ENCODE measurements at places on chromosomes 4 and X.

GRCh38 chr4:33696586-33696985 is 2547.7 kb downstream of the ARAP2 start:
- DNase-seq, result no peak

DNA sequence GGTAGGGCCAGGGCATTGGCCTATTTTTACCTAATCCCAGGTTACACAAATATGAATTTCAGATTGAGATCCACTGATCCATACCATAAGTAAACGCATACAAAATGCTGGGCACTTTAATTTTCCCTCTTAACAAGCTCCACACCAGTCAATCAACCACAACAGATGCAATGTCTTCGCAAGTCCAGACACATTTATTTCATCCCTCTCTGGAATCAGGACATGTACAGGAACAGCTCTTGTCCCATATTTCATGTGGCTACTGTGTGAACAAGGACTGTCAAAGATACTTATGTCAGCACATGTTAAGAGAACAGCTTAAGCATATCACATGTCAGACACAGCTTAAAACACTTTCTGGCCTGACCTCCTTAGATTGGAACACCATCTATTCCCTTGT is 145.9 kb downstream of the PPP3CA start:
- no peak for DNase-seq

DNA sequence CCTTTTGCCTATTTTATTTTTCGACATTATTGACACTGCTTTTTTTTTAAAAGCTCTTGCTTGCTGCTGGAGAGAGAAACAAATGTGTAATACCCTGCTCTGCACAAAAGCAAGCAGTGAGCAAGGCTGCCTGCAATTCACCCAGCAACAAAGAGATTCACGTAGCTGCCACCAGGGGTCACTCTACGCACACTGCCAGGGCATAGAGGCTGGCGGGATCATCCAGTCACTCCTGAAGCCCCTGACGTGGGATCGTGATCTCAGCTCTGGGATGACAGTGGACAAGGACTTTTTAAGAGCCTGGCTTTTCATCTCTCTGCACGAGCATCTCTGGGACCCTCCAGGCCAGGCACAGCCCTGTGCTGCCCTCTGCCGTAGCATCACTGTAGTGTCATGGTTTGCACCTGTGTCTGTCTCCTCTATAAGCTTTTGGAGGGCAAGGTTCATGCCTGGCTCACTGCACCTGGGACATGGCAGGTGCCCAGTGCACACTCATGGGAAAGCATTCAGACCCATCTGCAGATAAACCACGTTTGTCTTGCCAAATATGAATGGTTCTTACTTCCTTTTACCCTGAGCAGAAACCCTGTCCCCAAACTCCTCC is 19.8 kb downstream of the C4orf50 start:
- peak; percentile 84 for DNase-seq

DNA sequence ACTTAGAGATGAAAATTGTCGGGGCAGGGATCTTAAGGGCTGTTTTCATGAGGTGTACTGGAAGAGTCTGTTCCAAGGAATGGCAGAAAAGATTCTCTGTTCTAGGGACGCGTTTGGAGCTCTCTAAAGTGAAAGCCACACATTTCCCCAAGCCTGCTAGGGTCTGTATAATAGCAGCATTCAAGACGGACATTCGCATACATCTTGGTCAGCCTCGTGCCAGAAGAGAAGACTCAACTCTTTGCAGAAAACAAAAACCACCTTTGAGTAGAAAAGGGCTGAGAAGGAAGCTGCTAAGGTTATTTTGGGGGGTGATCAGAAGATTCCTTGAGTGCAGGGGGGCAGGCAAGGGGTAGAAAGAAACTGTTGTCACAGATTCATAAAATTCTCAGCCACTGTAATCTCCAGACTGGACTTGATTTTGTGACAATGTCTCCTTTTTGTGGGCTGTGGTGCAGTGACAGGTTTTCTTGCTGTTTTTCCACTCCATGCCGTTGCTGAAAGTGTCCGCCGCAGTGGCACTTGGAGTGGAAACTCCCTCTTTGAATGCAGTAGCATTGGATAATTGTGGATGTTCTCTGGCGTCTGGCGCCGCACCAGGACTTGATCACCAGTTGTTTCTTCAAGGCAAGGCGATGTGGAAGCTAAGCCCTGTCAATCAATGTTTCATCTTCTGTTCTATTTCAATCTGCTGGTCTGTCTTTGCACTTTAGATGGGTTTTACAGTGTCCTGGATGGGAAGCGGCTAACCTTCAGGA is 2.9 kb downstream of the GYG2 start:
- peak; percentile 59 for DNase-seq

DNA sequence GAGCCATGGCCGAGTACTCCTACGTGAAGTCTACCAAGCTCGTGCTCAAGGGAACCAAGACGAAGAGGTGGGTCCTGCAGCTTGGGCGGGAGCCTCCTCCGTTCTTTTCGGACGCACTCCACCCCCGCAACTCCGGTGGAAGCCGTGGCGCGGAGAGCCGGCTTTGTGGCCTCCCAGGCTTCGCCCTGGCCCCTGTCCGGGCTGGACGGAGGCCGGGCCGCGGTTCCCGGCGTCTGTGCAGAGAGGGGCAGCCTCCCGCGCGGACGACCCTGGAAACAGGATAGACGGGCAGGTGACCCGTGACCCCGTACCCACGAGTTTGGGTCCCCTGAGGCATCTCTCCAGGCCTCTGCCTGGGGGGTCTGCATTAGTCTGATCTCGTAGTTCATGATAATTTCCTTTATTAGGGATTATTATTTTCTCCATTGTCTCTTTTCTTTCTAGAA is 356 bp downstream of the FRG1 start:
- DNase-seq, result peak; percentile 87

DNA sequence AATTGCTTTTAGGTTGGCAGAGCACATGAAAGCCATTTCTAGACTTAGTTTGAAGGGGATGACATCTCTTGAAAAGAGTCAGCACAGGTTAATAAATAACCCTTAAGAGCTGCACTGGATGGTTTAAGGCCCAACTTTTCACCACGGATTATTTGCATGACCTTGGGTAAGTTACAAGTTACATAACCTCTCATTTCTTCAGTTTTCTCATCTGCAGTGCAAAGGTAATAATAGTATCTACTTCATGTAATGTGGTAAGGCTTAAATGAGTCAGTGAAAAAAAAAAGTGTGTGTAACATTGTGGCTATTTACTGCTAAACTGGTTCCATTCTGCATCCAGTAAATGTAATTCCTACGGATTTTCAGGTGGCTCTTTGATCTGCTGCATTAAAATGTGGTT is 715.8 kb downstream of the CCSER1 start:
- no peak for DNase-seq

- no peak for DNase-seq
Observed at GRCh38 chrX:133177202-133177601, 41.0 kb downstream of the TFDP3 start.

DNA sequence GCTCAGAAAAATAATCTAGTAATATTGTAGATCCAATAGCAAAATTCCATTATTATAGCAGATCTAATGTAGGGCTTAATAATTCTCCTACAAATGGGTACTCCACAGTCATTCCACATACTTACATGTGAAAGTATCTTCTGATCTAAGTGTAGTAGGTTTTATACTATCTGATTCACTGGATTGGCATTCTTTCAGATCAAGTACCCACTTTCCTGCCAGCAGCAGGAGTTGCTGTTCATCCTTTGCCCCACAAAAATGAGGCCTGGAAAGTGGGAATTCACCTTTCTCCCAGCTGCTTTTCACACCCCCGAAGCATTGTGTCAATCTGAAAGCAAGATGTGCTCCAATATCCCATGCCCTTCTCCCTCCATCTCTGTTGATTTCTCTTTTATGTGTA is 77.1 kb upstream of the RXFP1 start:
- DNase-seq, result no peak

DNA sequence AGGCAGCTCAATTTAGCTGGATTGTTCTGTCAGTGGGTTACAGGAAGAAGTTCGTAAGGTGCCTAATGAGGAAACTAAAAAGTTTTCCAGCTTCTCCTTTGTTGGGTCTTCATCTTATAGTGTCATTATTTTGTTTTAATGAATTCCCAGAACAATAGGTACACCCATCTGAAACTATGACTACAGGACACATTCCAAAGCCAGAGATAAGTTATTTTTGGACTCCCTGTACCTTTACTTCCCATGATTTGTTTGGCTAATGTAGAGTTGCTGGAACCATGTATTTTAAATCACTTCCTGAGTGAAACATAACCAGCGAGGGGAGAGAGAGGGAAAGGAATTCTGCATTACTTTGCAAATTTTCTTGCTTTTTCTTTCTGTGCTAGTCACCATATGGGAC is 114.0 kb downstream of the CLCN5 start:
- DNase-seq, result no peak

- DNase-seq, result no peak
Observed at GRCh38 chr4:142091085-142091513, 454.7 kb downstream of the IL15 start.

- DNase-seq, result no peak
Observed at GRCh38 chr4:167469436-167469835, 235.1 kb upstream of the SPOCK3 start.

- DNase-seq, result no peak
Observed at GRCh38 chr4:38902695-38903094, 35.1 kb downstream of the FAM114A1 start.

GRCh38 chr4:144962300-144962699 is 135.7 kb downstream of the ANAPC10 start:
- DNase-seq, result no peak

- no peak for DNase-seq
Observed at GRCh38 chr4:38684951-38685844, 21.2 kb downstream of the KLF3 start.

GRCh38 chr4:41505161-41505661 is 32.7 kb upstream of the LIMCH1 start:
- no peak for DNase-seq

DNA sequence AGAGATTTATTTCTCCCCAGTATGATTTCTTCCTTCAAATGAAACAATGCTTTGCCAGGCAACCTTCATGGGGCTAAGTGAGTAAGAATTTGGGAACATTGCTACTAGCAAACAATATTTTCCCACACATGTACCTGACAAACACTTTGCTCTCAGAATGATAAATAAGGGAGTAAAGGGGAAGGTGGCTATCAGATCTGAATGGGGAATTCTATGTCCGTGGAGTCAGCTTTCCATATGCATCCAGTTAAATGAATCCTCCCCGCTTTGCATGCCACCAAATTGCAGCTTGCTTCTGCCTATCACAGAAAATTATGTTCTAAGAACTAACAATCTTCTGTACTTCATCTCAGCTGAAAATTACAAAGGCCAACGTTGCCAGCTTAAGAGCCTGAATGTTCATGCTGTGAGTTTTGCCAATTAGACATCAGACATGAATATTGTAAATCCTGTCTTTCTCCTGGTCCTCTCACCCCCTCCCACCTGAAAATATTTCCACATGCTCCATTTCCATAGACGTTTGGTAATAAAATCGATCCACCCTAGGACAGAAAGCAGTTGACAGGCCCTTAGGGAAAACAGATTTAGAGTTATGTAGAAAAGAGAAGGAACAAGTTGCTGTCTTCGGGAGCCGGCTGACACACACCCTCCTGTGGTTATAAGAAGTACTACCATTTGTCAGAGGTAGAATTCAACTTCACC is 6.3 kb downstream of the MEPE start:
- DNase-seq, result no peak

- no peak for DNase-seq
Observed at GRCh38 chr4:8171984-8172924, 13.6 kb upstream of the ABLIM2 start.

- no peak for DNase-seq
Observed at GRCh38 chrX:111435469-111435868, 23.5 kb upstream of the DCX start.

GRCh38 chrX:151042842-151043241 is 59.7 kb downstream of the HMGB3 start:
- DNase-seq, result no peak

GRCh38 chr4:7725951-7726350 is 213.7 kb downstream of the AFAP1 start:
- no peak for DNase-seq

GRCh38 chrX:136597356-136597755 is 50.6 kb upstream of the CD40LG start:
- DNase-seq, result no peak

DNA sequence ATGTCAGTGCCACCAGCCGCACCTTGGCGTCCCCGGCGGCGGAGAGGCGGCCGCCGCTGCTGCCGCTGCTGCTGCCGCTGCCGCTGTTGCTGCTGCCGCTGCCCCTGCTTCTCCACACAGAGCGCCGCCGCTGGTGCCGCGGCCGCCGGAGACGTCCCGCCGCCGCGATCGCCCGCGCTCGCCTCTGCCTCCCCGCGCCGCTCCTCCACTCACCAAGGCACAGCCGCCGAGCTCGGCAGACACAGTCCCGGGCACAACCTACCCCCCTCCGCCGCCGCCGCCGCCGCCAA is at the start of gene PPP3CA:
PPP3CA (minus strand) TSS at position 260 of the 290 bp plus-strand sequence.
- DNase-seq, result no peak

GRCh38 chrX:40526412-40526811 is 54.4 kb upstream of the ATP6AP2 start:
- DNase-seq, result no peak

DNA sequence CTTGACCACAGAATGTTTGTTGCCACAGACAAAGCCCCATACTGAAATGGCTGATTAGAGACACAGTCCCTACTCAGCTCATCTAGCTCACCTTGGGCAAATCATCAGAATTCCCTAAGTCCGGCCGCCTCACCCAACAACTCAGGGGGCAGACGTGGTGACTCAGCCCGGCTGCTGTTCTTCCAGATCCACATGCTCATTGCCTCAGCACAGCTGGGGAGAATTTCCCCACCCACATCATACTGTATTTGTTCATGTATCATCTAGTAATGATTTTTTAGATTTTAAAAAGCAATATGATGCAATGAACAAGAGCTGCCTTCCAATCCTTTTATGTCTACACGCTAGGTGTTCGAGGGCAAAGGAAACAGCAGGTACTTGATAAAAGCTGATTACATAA is 333.8 kb upstream of the TENM3 start:
- DNase-seq, result no peak

DNA sequence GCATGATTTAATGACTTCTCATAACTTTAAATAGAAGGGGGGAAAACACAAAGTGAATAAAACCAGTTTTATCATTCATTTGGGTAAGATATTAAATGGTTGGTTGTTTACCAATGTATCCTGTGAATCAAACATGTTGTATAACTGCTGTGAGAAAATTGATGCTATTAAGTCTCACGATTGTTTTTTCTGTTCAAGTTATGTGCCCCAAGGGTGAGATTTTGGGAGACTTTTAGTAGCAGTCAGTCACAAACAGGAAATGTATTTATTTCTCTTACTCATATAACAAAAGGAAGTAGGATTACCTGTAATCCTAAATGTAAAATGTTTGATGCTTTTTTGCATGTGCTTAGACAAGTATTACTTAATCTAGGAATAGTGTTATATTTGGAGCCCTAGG is 39.2 kb downstream of the MTHFD2L start:
- DNase-seq, result no peak

GRCh38 chr4:184169225-184169867 is 48.3 kb downstream of the ENPP6 start:
- DNase-seq, result peak; percentile 76

DNA sequence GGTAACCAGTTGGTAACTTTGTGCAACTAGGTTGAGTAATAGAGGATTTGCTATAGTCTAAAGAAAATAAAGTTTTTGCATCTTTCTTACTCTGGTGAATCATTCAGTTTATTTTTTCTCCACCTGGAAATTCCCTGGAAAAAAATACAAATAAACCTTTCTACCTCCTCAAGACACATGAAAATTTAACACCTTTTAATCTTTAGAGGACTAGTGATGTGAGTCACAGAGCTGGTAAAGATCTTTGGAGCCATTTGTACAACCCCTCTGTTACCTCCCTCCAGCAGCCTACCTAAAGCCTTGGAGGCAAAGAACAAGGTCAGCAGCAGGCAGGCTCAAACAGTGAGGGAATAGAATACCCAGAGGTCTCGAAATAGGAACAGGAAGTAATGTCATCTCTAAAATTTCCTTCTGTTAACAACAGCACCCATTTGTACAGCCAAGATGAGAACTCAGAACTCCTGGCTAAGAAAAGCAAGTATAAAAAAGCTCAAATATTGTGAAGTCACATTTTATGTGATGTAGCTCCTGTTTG is 10.2 kb upstream of the MAOB start:
- no peak for DNase-seq

Measured in lower leg skin (tissue), 4 donors.